ENCODE measurements at places on chromosomes 4 and X. TPM values are rescaled to one million over a fixed set of nuclear protein-coding genes. Genes with fewer than 3 reads are reported as not detected.

The USP17L12 gene
- total RNA-seq = not detected

The ADH1A gene
- total RNA-seq = not detected

DNA sequence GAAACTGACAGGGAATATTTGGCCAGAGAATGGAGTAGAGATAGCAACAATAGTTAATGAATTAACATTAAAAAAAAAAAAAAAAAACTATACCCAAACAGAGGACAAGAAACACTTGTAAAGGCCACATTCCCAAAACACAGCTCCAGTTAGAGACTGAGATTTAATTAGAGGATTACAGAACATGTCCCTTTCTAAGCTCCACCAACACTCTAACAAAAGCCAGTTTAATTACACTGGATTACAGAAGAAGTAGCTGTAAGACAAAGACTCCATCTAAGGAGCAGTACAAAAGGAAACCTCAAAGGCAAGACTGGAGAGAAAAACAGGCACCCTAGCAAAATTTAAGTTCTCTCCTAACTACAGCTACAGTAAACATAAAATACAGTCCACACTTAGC lies 1247.7 kb upstream of the AGA start:
- DNase-seq = no peak

DNA sequence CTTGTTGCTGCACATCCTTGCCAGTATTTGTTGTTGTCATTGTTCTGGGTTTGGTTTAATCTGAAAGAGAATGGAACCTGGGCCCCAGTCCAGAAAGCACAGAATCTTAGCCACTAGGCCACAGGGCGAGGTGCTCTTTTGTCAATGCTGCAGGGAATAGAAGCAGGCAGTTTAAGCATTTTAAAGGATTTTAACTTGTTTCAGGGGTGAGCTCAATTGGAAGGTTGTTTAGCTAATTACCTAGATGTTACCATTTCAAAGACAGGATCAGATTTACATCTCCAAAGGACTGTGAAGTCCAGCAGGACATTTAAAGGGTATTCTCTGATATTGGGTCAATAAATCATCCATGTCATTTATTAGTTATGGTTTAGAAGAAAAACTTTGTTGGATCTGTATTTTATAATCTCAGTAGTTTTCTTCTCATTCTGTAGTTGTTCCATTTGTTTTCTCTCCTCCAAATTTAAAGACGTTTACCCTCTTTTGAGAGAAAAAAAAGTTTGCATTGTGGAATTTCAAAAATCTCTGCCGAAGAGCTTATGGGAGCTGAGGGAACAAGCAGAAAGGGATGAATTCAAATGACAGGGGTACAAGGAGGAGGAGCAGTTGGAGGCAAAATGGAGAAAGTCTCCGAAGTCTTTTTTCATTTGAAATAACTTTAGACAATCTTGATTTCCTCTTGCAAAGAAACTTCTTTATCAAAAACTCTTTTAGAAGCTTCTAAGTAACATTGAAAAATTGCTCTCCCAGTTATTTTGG lies 57.5 kb upstream of the FAM47C start:
- DNase-seq = no peak

GRCh38 chr4:56410247-56411062 lies 23.2 kb upstream of the AASDH start:
- no peak for DNase-seq

DNA sequence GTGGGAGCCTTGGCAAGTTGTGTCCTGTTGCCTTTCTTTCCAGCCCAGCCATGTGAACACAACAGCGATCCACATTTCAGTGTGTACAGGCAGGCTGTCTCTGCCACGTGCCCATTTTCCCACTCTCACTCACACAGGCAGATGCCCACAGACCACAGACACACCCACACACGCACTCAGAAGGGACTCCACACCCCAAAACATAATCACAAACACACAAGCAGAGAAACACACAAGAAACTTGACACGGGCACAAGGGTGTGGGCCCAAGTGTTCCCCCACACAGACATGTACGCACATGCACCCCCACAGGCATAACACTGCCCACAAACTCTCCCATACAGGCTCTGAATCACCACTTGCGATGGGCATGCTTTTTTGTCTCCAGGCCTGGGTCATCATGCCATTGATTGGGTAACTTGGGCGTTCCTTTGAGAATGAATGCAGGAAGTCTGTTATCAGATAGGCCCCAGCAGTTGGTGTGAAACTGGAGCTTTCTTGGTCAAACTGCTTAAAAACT lies 84.3 kb downstream of the NBDY start:
- peak; percentile 65 for DNase-seq

DNA sequence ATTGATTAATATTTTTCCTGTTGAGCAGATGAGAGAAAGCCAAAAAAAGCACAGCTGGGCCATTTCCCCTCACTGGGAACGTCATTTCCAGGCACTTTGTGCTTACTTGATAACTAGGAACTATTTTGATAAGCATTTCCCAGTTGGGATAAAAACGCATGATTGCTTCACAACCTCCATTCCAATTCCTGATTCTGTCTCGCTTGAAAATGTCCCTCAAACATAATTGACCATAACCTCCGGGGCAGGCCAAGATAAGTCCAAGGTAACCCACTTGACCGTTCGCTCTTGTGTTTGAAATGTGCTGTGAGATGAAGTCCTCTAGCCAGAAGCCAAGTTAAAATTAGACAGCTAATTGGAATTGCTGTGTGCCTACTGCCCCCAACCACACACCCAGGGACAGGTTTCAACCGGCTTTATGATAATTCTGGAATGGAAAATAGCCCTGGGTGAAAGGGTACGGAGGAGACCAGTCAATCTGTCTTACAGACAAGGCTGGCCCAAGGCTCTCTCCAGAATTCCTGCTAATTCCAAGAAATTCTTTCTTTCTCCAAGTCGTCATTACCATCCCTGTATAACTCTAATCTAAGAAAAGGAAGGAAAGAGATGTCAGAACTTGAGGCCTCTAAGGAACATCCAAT lies 137.1 kb downstream of the MID1 start:
- no peak for DNase-seq

GRCh38 chr4:113435893-113436292 lies 325.6 kb downstream of the CAMK2D start:
- DNase-seq = no peak

- DNase-seq = peak; percentile 36
These were observed 433 bp upstream of the COQ2 start for GRCh38 chr4:83285055-83285407.
